ENCODE measurements at places on chromosomes 4 and X. TPM values are rescaled to one million over a fixed set of nuclear protein-coding genes. Genes with fewer than 3 reads are reported as not detected.

The PPEF2 gene
- polyA plus RNA-seq = 0.56 TPM

The MAGEA12 gene
- not detected for polyA plus RNA-seq

The STATH gene
- 0.41 TPM for polyA plus RNA-seq

The MAGEB2 gene
- not detected for polyA plus RNA-seq
